Mammary epithelial cell (primary cell): ENCODE measurements at places on chromosomes 5 and 9. TPM values are rescaled to one million over a fixed set of nuclear protein-coding genes. Genes with fewer than 3 reads are reported as not detected.

DNA sequence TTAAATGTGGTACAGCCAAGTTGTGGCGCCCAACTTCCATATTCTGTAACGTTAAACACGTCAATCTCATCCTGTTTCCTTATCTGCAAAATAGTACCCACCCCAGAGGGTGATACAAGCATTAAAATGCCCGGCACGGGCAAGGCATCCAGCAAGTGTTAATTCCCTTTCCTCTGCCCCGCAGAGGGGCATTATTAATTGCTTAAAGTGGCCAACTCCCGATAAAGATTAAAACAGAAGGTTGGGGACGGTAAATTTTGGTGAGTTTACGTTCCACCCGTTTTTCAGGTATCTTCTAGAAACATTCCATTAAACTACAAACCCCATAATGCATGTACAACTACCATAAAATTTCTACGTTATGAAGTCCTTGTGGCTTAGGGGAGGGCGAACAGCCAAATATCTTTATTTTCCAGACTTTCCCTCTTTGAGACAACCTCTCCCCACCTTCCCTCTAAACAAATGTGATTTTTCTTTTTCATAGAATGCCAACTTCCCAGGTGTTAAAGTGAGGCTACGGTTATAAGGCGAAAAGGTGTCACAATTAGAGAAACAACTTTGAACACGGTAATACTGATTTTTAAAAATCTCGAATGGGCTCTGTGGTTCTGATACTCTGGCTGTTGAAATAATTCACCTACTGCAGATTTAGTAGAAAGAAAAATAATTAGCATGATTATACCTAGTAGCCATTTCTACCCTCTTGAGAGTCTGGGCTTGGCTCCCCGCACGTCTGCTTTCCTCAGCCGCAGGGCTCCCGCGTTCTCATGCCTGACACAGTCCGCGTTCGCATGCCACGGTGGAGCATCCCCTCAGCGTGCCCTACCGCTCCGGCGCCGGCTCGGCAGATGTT is 1.2 kb upstream of the GPBP1 start:
- DNase-seq = peak; percentile 24

DNA sequence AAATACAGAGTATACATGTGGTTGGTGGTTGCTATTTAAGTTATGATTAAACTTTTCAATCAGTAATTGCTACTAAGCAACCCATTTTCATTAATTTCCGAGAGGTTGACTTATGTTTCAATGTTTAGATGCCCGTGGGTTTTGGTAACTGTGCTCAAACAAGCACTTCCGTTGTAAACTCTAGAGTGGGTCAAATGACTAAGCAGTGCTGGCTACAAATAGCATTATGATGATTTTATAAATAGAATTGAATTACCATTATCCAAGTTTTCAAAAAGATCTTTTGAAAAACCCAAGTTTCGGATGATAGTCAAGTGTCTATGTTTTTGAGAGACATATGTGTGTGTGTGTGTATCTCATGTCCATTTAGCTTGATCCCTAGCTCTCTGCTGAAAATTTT is 2369.4 kb upstream of the ACO1 start:
- no peak for DNase-seq

Gene PALM2AKAP2
- 3.7 TPM for polyA plus RNA-seq

- no peak for DNase-seq
These were observed 521.0 kb upstream of the WWC1 start for GRCh38 chr5:167770461-167770860.

GRCh38 chr5:132556153-132556762 is 519 bp upstream of the RAD50 start:
- DNase-seq = no peak

Gene RARS1
- 60.7 TPM for polyA plus RNA-seq
